ENCODE measurements at places on chromosomes 3 and 15.

DNA sequence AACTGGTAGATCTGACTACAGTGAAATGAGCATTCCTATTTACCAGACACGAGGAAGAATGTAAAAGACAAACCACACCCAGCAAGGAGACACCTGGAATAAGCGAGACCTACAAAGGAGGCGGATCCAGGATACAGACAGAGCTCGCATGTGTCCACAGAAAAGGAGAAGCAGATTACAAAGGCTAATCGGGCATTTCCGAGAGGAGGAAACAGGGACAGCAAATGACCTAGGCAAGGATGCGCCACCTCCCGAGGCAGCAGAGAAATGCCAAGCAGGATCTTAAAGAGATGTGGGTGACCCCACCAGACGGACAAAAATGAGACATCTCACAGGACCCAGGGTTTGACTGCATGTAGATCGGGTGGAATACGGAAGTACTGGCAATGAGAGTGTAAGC is 63.2 kb upstream of the IQSEC1 start:
- no peak for DNase-seq

DNA sequence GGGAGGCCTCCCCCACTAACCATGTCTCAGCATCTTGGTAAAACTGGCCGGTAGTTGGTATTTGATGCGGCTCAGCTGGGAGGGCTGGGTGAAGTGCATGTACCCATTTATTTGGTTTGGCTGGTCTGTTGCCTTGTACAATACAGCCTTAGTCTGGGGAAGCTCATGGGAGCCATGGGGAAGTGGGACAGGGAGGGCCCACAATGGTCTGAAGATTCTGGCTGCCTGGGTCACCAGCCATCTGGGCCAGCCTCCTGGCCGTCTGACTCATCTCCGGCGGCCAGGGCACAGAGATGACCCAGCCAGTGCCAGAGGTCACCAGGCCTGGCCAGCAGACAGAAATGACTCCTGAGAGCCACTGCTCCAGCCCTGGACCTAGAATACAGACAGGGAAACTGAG is 51.6 kb upstream of the SMAD6 start:
- peak; percentile 21 for DNase-seq

DNA sequence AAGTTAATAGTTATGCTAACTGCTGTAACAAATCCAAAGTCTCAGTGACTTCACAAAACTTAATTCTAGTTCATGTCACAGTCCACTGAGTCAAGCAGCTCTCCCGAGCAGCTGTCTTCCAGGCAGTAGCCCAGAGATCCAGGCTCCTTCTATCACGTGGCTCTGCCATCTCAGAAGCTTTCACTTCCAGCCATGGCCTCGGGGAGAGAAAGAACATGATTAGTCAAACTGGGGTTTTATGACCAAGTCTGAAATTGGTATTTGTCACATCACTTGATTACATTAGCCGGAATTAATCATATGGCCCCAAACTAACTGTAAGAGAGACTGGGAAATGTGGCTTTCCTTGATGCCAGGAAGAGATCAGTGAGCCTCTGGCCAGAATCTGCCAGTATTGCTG is 70.2 kb upstream of the DGKG start:
- DNase-seq, result peak; percentile 57

DNA sequence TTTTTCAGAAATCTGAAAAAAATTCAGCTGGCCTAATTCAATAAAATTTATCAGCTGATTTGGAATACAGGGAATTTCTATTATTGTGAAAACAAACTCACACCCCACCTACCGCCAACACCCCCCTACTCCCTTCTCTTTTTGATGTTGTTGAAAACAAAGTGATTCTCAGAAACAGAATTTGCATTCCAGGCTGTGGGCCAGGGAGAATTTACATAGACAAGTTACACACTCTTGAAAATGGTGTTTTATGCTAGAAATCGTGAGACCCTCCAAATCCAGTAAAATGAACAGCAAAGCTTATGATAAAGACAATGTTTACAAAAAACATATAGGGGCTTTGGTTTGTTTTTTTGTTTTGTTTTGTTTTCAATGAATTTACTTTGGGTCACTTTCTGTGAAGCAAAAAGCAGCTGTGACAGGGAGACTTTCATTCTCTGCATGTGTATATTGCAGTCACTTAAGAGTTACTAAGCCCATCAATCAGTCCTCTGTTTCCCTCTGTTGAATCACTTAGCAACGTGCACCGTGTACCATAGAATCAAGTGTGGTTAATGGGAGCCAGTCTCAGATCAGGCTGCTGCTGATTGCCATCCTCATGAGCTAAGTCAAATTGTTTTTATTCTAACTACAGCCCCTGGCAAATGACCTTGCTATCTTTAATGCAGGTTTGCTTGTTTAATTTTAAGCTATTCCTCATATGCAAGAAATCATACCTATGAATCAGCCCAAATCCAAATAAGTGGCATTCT is 159.8 kb downstream of the ALCAM start:
- DNase-seq, result peak; percentile 26

- DNase-seq, result peak; percentile 2
Observed at GRCh38 chr15:36936613-36937012, 163.7 kb downstream of the MEIS2 start.

DNA sequence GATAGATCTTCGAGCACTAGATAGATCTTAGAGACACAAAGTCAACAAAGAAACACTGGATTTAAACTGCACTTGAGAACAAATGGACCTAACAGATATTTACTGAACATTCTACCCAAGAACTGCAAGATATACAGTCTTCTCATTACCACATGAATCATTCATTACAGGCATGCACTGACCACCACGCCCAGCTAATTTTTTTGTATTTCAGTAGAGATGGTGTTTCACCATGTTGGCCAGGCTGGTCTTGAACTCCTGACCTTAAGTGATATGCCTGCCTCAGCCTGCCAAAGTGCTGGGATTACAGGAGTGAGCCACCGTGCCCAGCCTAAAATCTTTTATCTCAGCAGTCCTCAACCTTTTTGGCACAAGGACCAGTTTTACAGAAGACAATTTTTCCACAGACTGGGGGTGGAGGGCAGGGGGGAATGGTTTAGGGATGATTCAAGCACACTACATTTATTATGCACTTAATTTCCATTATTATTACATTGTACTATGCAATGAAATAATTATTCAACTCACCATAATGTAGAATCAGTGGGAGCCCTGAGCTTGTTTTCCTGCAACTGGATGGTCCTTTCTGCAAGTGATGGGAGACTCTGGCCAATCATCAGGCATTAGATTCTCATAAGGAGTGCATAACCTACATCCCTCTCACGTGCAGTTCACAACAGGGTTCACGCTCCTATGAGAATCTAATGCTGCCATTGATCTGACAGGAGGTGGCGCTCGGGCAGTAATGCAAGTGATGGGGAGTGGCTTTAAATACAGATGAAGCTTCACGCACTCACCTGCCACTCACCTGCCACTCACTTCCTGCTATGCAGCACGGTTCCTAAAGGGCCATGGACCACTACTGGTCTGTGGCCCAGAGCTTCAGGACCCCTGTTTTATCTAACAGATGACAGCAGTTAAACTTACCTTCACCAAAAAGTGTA is 21.7 kb downstream of the CSNK1G1 start:
- peak; percentile 62 for DNase-seq

GRCh38 chr15:65020419-65020818 is 9.0 kb downstream of the MTFMT start:
- no peak for DNase-seq

DNA sequence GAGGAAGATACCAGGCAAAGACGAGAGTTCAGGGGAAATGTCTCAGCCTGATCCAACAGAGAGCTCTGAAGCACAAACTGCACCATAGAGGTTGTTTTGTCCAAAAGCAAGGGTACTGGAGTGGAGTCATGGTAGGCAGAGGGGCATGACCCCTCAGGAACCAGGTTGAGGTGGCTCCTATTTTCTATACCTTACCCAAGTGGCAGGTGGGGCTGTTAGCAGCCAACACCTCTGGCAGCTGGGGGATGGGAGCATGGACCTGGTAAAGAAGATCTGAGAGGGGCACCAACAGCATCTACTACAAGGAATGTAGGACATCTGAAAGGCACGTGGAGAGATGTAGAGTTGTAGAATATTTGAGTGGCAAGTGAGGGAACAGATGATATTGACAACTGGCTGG is 85.2 kb downstream of the GAP43 start:
- DNase-seq, result no peak

DNA sequence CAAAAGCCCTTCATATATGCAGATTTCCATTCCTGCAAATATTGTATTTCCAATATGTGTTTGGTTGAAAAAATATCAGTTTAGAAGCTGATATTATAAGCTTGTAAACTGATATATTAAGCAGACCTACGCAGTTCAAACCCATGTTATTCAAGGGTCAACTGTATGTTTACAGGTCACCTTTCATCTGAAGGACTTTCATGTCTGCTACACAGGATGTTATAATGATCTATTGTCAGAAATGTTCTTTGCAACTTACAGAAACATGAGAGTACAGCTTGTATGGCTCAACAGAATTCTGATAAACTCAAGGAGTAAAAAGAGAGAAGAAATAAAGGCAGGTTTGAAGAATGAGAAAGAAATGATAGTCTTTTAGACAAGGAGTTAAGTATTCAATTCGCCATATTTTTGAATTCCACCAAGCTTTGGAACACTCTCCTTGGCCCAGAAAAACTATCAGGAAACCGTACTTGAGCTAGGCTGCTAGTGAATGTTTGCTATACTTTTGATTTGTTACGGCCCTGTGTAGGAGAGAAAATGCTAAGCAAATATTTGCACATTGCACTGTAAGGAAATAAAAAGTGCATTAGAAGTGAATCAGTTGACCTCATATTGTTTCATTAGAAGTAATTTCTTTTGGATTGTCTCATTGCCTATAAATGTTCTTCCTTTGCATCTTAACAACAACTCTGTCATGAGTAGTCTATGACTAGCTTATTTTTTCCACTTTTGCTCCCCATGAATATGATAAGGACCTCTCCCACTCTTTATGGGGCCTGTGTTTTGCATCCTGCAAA is 81.2 kb downstream of the NEK11 start:
- peak; percentile 9 for DNase-seq

GRCh38 chr3:4529876-4530588 is 36.9 kb downstream of the ITPR1 start:
- no peak for DNase-seq

DNA sequence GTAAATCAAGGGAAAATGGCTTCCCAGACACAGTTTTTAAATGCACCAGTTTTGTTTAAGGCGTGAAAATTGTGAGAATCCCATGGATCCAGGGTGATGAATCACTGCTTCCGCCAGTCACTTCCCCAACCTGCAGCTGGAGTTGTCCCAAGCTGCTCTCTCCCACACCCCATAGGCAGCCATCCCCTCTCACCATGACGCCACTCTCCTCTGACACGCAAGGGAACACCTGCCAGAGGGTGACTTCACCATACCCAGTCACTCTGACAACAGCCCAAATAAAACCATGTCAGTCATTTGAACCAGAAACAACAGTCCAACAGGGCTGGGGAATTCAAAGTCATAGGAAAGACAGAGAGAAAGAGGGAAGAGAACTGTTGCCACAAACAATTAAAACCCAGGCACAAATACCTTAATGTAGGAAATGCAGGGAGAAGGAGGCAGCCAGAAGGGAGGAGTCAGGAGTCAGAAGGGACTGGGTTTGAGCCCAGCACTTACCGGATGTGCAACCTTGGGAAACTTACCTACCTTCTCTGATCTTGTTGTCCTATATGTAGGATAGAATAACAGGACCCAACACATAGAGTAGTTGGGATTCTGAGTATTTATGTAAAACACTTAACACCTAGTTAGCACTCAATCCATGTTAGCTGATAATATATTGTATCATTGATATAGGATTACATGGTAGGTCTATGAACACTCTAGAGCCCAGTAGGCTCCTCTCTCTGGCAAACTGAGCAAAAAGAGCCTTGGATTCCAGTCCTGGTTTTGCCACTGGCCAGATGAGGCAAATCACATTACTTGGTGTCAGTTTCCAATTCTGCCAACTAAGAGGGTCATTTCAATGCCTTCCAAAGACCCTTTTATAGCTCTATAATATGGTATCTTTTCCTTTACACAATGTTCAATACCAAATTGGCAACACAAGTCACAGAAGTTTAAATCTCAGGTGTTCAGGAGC is 326.3 kb upstream of the ICE2 start:
- no peak for DNase-seq

- DNase-seq, result peak; percentile 64
Observed at GRCh38 chr3:194632809-194633348, 340 bp downstream of the TMEM44 start.

DNA sequence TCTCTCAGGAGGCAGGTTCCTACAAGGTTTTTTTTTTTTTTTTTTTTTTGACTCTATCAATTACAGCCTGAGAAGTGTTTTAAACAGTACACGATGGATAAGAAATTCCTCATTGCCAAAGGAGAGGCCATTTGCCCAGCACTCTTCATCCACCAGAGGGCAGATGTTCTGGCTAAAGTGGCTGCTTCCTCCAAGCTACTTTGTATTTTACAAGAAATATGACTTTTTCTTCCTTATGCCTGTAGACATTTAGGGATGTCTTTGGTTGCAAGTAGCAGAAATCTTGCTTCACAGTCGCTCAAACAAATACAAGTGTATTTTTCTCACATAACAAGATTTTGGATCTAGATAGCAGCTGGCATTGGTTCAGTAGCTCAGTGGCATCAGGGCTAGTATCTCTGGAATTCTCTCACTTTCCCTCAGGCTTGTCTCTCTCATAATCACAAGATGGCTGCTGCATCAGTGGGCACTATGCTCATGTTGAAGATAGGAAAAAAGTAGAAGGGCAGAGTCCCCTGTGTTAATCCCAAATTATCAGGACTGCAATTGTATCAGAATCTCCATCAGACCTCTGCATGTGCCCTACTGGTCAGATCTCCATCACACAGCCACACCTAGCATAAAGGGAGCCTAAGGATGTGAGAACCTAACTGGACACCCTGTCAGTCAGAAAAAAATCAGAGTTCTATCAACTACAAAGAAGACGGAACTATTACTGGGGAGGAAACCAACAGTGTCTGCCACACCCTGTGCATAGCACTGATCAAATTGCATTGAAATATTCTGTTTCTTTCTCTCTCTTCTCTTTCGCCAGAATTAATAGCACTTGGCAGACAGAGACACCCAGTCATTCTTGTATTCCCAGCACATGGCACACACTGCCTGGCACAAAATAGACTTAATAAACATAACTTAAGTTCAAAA is 138.9 kb upstream of the COL8A1 start:
- peak; percentile 83 for DNase-seq

DNA sequence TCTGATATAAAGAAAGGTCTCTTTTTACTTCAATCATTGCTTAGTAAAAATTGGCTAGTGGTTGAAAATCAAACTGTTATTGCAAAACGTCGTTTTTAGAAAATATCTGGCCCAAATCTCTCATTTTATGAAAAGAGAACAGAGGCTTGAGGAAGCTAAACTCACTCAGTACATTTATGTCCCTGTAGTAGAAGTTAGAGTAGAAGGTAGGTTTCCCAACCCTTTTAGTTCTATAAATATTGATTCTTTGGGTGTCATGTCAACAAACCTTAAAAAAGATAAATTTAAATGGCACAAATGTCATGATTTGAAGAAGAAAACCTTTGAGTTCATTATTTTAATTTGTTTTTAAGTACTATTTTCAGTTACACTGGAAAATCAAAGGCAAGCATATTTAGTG is 722.3 kb upstream of the NECTIN3 start:
- DNase-seq, result no peak

- peak; percentile 7 for DNase-seq
Observed at GRCh38 chr3:30847592-30847991, 46.9 kb downstream of the GADL1 start.

Measured in foreskin fibroblast (primary cell).